GM23248 (cell line): ENCODE measurements at places on chromosomes 3 and 15. TPM values are rescaled to one million over a fixed set of nuclear protein-coding genes. Genes with fewer than 3 reads are reported as not detected.

Gene THUMPD3
- 38.9 and 41.7 TPM in 2 replicates for total RNA-seq

Gene CDV3
- 155 TPM in 2 replicates for total RNA-seq

Gene RLBP1
- total RNA-seq, result not detected in 2 replicates

GRCh38 chr15:95866711-95867440 is 463.6 kb upstream of the NR2F2 start:
- DNase-seq, result no peak

GRCh38 chr3:197327701-197328100 is 29.3 kb upstream of the DLG1 start:
- peak; percentile 40 for DNase-seq

GRCh38 chr3:43378066-43378935 is 92.0 kb downstream of the SNRK start:
- peak; percentile 43 for DNase-seq

- no peak for DNase-seq
These were observed 370.6 kb upstream of the ROBO2 start for GRCh38 chr3:76669322-76669721.

DNA sequence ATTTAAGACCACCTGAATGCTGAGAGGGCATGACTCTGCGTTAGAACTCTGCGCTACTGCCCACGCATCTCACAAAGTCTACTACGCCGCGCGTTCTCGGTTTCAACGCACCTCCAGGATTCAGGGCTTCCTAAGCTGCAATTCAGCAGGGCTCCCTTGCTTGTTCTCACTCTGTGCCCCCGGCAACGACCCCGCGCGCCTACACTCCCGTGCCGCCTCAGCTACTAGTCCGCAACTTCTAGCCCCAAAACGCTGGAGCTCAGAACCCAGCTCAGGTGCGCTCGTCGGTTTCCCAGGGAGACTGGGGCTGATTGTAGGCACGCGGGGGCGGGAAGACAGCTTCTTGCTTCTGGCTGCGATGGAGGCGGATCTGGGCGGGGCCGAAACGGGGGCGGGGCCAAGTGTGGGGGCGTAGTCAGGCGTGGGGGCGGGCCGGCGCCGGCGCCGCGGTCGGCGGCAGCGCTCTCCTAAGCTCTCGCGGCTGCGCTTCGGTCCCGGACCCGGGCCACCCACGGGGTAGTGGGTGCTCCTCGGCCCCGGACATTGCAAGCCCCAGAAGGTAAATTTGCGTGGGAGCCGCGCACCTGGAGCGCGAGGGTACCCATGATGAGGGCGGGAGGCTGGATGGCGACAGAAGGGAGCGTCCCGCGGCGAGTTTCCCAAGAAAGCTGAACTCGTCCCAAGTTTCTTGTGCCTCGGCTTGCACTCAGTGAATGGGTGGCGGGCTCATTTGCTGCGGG is at the start of gene ARHGEF26:
ARHGEF26 (plus strand) TSS at position 430 of the 740 bp plus-strand sequence. CDS start 603 bp downstream, outside the sequence.
- DNase-seq, result peak; percentile 69

DNA sequence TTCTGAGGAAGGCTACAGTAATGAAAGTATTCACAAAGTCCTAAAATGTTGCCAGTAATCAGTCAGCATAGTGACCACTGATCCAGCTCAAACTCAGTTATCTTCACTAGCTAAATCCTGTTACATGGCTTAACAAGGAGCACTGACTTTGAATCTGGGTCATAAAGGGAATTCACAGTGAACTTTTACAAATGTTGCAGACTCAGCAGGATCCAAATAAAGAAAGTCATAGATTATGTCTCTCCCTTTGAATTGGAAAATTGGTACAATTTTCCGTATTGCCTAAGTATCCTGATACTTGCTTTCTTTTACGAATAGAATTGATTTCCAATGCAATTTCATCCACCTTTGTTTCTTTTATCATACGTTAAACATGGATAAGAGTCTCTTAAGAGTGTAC is 431.5 kb upstream of the CNTN6 start:
- no peak for DNase-seq

GRCh38 chr3:137325170-137325569 is 367.4 kb downstream of the IL20RB start:
- DNase-seq, result no peak

- DNase-seq, result no peak
These were observed 113.2 kb upstream of the MYO5C start for GRCh38 chr15:52408823-52409222.

- DNase-seq, result no peak
These were observed 46.5 kb upstream of the CLDN18 start for GRCh38 chr3:137963463-137963862.

GRCh38 chr3:105788593-105788992 is 80.2 kb downstream of the CBLB start:
- DNase-seq, result no peak

GRCh38 chr3:14110699-14111098 is 14.0 kb downstream of the CHCHD4 start:
- DNase-seq, result peak; percentile 23

- DNase-seq, result no peak
These were observed 108.1 kb downstream of the PDZRN3 start for GRCh38 chr3:73516631-73517030.

- peak; percentile 71 for DNase-seq
These were observed 65.1 kb downstream of the HMCES start for GRCh38 chr3:129343643-129344360.

DNA sequence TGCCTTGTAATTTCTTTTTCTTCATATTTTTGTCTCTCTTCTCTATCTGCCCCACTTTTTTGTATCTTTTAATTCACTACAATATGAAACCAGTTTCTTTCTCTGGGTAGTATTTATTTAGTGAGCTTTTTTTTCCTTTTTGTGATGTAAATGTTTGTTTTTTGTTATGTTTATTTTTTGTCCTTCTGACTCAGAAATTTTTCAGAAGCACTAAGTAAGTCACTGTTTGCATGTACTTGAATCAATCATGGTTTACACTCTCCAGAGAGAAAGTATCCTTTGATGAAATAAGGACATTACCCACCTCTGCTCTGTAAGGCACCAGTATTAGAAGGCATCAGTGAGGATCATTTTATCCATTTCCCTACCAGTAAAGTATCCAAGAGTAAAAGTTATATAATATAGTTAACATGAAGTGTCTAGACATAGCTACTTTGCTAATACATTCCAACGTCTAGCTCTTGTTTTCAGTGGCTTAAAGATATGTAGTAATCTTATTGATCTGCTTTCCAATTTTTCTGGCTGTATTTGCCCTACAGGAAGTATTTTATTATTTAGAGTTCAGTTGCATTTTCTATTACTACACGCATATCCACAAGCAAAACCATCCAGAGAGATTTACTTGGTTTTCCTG is 25.4 kb downstream of the FILIP1L start:
- DNase-seq, result no peak

DNA sequence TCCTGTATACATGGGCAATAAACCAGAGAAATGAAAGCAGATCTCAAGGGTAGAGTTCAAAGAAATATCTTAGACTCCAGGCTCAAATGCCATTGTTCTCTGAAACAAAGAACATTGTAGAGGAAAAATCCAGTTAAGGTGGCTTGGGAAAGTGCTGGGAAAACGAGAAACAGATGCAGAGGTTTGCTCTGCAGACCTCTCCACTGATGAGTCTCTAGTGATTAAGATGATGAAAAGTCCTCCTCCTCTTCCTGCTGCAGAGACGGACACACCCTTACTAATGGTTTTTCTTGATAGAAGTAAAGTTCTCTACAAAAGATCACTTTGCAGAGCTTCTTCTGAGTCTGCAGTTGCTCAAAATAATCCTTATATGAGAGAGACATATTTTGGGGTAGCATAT is 264.7 kb downstream of the GABRG3 start:
- peak; percentile 40 for DNase-seq

DNA sequence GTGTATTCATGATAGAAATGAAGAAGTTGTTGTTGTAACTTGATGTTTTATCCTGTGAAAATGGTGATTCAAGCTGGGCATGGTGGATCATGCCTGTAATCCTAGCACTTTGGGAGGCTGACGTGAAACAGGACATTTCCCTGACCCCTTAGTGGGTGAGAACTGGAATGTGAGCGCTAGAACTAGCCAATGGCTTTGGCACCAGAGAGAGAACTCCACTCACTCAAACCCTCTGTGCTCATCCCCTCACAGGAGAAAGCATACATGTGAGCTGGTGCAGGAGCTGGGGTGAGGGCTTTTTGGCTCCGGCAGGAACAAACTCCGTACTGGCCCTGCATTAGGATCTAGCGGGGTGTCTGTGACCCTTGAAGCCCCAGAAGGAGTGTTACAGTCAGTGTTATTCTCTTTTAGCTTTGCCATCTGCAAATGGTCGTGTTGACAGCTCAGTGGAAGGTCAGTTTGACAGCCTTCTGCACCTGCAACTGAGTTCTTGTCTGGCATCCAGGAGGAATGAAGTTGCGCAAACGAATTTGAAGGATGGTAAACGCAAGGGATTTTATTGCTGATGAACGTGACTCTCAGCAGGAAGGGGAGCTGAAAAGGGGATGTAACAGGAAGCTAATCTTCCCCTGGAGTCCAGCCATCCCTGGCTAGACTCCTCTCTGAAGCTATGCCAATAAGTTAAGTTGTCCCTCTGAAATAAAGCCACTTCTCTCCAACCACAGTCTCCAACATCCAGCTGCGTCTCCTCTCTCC is 1016.6 kb upstream of the CADM2 start:
- no peak for DNase-seq

- no peak for DNase-seq
These were observed 91.0 kb downstream of the SMAD3 start for GRCh38 chr15:67156426-67156825.

- no peak for DNase-seq
These were observed 109.1 kb upstream of the COL8A1 start for GRCh38 chr3:99529265-99529664.

- no peak for DNase-seq
These were observed 42.1 kb downstream of the KLHDC8B start for GRCh38 chr3:49213541-49213943.

GRCh38 chr15:26595611-26596010 is 177.3 kb downstream of the GABRB3 start:
- no peak for DNase-seq
